CD4-positive, CD25-positive, alpha-beta regulatory T cell (primary cell): ENCODE measurements at places on chromosomes 4 and X.

DNA sequence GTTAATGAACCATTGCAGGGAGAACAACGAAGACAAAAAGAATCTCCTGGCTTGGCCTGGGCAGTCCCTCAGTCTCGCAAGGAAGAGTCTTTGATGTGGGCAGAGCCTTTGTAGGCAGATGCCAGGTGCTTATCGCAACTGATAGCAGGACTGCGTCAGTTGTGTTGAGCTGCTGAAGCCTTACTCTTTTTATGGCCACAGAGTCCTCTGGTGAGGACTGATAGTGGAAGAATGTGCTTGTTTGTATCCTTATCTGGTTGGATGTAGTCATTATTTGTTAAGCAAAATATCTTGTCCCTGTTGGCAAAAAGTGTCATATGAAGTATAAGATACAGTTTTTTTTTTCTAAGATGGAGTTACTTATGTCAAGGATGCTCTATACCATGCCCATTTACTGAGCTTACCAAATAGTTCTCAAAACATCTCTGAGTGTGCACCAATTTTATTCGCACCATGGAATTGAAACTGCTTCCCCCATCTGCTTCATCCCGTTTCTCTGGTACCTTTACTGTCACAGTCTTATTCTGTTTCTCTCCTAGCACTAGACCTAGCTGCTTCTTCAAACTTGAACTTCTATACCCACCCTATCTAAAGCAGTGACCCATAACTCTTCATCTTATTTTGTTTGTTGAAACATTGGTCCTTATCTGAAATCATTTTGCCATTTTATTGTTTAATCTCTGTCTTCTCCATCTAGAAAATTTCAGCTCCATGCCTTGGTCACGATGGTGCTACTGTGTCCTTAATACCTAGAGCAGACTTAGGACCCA, 47.0 kb upstream of the SPRY1 start:
- DNase-seq = no peak

DNA sequence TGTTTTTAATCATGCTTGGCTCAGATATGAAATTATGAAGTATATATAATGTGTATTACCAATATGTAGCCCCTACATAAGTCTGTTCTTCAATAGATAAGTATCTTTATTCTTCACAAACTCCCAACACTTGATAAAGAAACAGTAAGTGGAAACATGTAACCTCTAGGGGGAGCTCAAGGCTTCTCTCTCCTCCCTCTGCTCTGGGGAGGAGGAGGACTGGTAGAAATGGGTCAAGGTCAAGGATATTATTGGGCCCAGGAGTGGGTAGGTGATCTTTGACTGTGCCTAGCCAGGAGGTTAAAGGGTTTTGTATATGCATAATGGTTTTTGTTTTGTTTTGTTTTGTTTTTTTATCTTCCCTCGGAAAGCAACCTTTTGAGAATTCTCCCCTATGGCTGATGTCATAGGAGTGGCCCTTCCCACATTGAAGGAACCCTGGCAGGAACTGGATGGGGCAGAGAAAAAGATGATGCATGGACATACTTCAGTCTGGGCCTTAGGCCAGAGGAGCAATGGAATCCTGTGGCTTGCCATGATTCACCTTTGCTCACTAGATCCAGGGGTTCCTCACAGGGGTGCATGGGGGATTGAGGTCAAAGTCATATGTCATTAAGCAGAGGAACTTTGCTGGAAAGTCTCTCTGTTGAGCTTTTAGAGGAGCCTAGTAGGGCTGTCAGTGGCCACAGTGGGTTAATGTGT, 460.3 kb downstream of the MID1IP1 start:
- peak; percentile 47 for DNase-seq

DNA sequence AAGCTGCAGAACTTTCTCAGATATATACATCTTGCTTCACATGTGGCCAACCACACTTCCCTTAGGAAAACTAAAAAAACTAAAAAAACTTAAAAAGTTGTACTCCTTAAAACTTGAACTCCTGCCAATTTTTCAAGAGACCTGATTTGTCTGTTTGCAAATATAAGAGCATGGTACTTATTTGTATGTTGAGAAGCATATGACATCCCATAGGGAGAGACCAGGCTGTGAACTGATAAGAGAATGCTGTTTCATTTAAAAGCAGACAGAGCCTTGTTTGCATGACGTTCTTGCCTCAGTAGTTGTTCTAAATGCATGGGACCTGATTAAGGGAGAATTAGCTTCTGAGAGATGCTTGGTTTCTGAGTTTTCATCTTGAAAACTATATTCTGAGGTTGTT, 169.9 kb downstream of the GPC3 start:
- DNase-seq = no peak

DNA sequence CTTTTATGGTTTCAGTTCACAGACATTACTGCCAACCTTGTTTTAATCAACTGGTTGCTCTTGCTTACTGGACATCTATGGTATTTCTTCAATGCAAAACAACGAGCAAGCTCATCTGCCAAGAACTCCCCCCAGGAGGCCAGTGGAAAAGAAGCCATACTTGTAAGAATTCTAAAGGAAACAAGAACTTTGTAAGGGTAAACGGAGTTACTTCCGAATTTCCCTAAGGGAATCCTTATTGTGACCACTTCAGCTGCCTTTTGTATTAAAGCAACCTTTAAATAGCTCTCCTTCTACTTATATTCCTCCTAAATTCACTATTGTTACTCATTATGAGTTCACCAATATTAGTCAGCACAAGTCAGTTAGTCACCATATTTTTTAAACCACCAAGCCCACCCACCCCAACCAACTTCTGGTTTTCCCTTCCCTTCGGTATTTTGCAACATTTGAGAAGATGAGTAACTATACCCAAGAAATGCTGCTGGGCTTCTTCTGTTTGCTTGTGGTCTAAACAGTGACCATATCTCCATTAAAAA, 602.8 kb upstream of the DIPK2B start:
- DNase-seq = no peak

- no peak for DNase-seq
Observed at GRCh38 chrX:12843668-12844279, 23.1 kb upstream of the TLR7 start.
